ENCODE measurements at places on chromosomes 4 and X.

- DNase-seq = no peak
Measured at GRCh38 chr4:154478128-154478527, 13.5 kb downstream of the DCHS2 start.

GRCh38 chr4:125231661-125232060 is 83.1 kb upstream of the FAT4 start:
- DNase-seq = no peak

DNA sequence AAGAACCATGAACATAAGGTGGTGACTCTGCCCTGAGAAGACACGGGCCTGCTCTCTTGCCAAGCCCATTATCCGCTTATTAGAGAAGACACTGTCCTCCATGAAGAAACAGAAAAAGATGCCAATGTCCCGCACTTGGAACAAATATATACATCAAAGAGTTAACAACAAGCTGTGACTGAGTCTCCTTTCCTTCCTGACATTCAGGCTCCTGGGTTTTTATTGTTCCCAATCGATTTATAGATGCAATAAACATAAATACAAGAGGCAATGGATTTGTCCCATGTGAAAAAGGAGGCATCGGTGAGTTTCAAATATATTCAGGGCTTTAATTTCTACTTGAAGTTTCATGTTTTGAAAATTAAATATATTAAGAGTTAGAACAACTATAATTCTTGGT is 169.2 kb upstream of the CPEB2 start:
- no peak for DNase-seq

- no peak for DNase-seq
Measured at GRCh38 chrX:79630033-79631009, 263.2 kb upstream of the ITM2A start.

DNA sequence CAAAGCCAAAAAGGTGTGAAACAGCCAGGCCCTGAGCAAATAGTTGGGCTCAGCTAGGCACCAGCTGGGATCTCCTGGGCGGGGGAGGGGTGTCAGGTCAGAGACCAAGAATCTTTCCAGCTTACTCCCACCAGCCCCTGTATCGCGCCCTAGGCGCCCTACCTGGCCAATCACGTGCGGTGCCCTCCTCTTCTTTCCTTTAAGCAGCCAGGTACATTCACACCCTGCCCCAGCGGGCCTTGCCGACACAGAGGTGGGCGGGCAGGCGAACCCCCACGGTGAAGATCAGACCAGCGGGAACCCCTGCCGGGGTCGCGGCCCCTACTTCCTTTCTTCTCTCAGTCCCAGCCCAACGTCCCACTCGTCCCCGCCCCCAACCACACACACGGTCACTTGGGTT is 9.1 kb downstream of the ARHGAP36 start:
- DNase-seq = no peak

DNA sequence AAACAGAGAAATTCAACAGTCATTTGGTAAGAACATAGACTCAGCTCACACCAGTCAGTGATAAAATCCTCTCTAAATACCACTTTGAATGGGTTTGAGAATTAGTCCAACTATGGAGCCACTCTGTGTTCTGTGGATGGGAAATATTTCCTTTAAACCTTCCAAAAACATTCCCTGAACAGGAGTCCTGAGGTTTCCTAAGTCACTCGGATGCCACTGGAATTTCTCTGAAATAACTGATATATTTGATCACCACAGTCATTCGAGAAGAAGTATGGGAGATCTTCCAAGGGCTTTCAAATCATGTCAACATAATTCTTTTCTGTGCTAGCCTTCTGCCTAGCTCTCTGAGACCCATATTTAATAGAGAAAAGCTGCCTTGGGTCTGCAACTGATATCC is 958.6 kb downstream of the STIM2 start:
- DNase-seq = no peak

- no peak for DNase-seq
Measured at GRCh38 chr4:6504900-6505496, 32.6 kb upstream of the PPP2R2C start.

DNA sequence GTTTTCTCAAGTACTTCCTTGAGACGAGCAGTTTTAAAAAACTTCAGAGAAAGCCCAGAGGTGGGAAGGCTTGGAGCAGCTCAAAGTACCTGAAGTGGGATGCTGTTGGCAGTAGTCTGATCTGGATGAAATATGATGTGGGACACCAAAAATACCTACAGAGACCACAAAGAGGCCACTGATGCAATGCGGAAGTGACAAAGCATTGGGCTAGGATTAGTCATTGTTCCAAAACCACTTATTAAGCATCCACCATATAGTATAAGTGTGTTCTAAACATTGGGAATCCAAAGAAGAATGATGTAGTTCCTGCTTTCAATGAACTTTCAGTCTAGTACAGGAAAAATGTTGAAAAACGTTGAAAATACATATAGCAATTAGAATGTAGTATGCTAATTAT is 386.1 kb upstream of the CNKSR2 start:
- no peak for DNase-seq

DNA sequence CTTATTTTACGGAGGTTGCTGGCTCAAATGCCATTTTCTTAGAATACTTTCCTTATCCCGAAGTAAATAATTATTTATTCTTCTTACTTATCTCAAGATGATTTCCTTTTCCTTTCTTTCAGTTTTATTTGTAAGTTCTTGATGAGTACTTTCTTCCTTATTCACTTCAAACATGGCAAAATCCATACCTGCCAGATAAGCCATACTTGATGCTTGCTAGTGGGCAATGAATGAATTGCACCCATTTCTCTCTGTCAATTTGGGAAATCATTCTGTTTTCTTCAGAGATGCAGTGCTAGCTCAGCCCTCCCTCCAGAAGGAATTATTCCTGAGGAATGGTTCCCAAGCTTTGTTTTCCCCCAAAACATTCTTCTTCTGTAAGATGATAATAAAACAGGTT is 598.3 kb downstream of the SPRY1 start:
- DNase-seq = no peak

DNA sequence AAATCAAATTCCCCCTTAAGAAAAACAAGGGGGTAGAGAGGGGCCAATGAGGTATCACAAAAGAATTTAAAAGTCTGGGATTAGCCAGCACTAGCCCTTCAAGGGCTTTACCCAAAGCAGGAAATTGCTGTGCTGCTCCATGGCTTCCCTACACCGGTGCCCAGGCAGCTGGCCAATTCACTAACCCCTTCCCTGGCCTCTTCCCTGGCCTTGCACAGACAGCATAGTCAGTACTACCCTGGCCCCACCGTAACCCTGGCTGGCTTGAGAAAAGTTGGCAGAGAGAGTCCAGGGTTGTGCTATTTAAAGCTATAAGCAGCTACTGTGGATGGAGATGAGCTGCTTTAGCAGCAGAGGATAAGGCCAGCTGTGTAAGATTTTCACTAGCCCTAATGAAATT is 43.1 kb downstream of the ADAMTS3 start:
- no peak for DNase-seq

DNA sequence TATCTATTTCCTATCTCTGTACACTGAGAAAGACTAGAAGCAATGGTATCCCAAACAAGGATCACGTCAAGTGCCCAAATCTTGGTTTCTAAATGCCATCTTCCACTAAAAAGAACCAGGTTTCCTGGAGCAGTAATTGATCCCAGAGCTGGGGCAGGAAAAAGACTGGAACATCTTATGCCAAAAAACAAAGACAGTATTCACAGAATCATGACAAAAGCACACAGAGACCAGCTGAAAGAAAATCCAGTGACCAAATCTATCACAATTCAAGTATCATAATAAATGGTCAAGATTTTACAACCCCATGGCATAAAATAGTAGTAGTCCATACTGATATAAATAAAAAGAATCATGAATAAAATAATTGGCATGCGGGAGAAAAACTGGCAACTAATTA is 44.9 kb downstream of the CENPC start:
- DNase-seq = no peak

GRCh38 chr4:140152751-140153418 is 1.1 kb downstream of the MAML3 start:
- peak; percentile 29 for DNase-seq

GRCh38 chr4:169557061-169557636 is 55.2 kb downstream of the NEK1 start:
- DNase-seq = no peak

DNA sequence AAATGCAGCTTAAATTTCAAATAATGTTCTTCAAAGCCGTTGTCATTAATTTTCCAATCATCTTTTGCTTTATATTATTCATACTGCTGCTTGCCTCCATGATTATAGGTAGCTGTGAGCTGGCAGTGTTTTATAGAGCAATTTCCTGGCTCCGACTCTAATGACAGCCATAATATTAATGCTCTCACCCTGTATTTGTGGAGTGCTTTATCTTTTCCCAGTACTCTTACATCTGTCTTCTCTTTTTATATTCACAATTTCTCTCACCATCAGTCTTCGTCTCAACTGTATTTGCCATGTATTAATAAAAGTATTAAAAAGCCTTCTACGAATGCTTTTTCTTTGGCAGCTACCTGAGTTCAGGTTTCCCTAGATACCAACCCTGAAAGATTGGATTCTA is 21.0 kb downstream of the ATXN3L start:
- DNase-seq = no peak

GRCh38 chr4:84381759-84382158 is 117.3 kb downstream of the NKX6-1 start:
- DNase-seq = no peak

DNA sequence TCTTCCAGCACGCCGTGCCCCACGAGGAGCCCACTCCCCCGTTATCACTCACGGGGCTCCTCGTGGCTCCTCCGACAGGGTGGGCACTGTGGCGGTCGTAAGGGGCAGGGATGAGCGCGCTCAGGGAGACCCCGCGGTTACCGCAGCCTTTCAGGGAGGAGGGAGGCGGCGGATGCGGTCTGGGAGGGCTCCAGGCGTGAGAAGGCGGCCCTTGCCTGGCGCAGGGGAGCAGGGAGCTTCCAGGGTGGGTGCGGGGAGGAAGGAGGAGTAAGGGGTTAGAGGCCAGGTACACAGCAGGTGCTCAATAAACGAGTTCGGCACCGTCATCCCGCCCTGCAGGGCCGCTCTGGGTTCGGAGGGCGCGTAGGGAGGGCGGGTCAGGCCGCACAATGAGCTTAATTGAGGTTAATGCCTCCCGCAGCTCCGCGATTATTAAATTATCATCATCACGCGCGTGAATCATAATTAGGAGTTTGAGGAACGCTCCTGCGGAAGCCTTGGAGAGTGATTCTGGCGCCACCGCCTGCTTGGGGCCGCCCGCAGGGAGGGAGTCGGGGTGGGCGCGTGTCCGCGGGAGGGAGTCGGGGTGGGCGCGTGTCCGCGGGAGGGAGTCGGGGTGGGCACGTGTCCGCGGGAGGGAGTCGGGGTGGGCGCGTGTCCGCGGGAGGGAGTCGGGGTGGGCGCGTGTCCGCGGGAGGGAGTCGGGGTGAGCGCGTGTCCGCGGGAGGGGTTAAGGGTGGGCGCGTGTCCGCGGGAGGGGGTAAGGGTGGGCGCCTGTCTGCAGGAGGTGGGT is 7.6 kb upstream of the NKX1-1 start:
- DNase-seq = no peak

DNA sequence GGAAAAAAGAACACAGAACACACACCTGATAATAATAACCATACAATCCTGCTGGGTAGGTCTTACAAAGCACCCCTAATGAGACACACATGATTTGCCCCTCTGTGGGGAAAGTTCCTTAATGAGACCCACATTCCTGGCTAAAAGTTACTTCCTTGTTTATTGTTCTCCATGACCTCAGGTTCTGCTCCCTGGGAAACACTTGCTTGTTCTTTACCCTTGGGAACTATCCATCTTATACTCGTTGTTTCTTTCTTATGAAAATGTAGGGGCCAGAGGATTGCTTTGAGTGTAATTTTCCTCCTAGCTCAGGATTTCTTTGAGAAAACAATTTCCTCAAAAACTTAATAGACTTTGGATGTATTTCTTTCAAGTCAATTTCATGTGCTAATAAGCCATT is 52.1 kb upstream of the PCDH10 start:
- no peak for DNase-seq

DNA sequence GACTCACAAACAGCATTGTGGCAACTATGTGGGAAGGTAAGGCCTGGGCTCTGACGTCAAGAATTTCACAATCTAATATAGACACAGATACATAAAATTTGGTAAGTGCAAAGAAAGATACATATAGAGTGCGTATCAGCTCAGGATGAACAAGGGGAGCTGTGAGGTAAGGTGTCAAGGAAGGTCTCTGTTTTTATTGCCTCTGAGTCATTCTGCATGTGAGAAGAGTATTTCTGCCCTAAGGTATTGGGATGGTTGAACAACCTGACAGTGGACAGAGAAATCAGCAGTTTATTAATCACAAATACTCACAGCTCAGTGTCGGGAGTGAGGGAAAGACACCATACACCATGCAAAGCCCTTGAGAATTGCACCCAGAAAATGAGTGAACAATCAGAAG is 89.8 kb downstream of the COMMD8 start:
- no peak for DNase-seq

GRCh38 chr4:154490234-154490582 is 1.4 kb downstream of the DCHS2 start:
- no peak for DNase-seq

DNA sequence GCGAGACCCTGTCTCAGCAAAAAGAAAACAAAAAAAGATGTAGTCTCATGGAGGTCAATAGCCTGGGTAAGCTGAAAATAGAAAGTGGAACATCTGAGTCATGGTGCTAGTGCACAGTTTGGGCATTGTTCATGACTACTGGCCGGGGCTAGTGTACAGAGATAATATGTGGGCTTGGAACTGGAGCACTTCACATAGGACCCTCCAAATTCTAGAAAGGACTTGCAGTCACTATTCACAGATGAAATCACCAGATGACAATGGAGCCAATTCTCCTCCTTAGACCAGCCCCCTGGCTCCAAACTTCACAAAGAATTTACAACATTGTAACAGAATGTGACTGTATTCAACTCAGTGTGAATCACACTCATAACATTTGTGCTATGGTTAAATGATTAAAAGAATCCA is 367.8 kb upstream of the SLC7A11 start:
- no peak for DNase-seq

- no peak for DNase-seq
Measured at GRCh38 chrX:19689170-19689779, 174.0 kb upstream of the MAP3K15 start.

DNA sequence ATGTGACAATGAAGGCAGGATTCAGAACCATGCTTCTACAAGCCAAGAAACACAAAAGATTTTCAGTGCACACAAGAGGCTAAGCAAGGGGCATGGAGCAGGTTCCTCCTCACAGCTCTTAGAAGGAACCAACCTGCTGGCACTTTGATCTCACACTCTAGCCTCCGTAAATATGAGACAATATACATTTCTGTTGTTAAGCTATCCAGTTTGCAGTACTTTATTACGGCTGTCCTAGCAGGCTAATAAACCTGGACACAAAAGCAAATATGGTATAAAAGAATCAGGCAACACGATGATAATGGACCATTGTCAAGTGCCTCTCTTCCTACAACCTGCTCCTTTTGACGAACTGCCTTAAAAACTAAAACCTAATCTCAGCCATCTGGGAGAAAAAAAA is 114.5 kb downstream of the ZAR1 start:
- no peak for DNase-seq

DNA sequence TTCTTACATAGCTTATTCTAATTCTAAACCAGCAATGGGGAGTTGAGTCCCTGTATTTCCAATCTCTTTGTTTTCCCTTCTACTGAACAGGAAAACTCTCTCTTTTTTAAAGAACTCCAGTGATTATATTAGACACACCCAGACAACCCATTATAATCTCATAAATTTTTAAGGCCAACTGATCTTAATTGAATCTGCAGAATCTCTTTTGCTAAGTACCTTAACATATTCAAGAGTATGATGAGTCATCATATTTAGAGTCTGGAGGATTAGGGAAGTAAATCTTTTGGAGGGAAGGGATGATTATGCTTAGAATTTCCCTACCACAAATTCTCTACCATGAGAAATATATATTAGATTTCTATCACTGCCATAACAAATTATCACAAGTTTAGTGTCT is 705.1 kb downstream of the CENPC start:
- no peak for DNase-seq
